ENCODE measurements at places on chromosomes 6 and 20.

GRCh38 chr6:24689964-24690363, 23.1 kb downstream of the ACOT13 start:
- no peak for DNase-seq

GRCh38 chr20:49751397-49751736, 37.7 kb upstream of the B4GALT5 start:
- DNase-seq: no peak

DNA sequence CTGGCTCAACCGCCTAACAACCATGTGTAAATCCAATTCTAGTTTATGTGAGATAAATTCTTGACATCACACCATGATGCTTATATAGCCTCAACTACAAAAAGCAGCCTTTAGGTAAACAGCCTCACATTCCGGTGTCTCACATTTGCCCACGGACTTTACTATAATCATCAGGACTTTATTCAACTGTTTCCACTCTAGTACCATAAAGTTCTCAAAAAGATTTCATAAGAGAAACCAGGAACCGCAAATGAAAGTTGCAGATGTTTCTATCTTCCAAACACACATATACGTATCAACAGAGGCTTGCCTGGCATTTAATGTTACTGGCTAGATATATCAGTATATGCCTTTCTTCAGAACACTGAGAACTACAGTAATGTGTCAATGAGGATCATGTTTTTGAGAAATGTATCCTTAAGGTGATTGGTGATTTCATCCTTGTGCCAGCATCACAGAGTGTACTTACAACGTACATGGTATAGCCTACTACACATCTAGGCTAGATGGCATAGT, 80.0 kb downstream of the EPB41L2 start:
- no peak for DNase-seq

- DNase-seq: no peak
Measured at GRCh38 chr20:8583566-8584043, 451.5 kb downstream of the PLCB1 start.

DNA sequence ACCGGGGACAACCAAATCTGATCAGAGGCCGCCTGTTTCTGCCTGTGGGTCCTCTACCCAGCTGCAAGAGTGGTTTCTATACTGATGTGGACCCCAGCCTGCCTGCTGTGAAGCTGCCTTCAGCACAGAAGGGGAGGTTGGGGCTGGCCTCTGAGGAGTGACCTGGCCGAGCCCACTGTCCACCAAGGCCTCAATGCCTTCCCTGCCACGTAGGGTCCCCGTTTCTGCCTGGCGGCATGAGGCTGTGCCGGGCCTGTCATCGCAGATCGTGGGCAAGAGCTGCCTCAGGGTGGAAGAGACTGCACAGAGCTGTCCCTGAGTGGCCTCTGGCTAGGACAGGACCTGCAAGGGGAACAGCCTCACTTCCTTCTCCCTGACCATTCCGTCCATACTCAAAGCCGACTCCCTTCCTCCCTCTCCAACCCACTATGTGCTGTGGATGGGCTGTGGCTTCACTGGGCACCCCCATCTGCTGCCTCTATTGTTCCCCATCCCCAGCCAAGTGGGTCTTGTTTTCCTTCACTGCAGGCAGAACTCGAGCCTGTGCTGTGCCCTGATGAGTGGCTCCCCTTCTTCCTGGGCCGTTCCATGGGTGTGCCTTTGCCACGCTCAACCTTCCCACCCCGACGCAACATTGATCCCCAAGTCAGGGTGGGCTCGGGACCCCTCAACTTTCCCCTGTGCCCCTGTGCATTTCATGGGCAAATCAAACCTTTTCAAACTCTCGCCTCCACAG, 60.3 kb downstream of the ERMARD start:
- no peak for DNase-seq

- no peak for DNase-seq
Measured at GRCh38 chr20:13930281-13930680, 60.1 kb downstream of the SEL1L2 start.

DNA sequence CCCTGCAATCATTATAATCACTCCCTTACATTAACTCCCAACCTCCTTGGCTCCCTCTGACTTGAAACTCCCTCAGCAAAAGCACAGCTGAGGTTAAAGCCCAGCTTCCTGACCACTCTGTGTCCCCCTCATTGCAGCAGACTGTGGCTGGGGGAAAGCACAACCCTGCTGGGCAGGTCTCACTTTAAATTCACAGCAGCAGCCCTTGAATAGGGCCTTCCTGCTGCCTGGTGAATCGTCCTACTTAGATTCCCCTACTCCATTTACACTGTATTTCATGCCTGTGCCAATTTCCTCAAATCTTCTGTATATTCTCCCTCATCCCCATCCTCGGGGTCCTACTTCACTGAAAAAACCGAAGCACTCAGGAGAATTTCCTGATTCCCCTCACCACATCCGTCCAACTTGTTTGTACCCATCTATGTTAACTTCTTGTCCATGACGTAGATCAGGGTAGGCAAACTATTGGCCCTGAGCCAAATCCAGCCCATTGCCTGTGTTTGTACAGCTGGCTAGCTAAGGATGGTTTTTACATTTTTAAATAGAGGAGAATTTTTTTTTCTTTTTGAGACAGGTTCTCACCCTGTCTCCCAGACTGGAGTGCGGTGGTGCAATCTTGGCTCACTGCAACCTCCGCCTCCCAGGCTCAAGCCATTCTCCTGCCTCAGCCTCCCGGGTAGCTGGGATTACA, 31.5 kb upstream of the GCM1 start:
- DNase-seq: peak; percentile 45

DNA sequence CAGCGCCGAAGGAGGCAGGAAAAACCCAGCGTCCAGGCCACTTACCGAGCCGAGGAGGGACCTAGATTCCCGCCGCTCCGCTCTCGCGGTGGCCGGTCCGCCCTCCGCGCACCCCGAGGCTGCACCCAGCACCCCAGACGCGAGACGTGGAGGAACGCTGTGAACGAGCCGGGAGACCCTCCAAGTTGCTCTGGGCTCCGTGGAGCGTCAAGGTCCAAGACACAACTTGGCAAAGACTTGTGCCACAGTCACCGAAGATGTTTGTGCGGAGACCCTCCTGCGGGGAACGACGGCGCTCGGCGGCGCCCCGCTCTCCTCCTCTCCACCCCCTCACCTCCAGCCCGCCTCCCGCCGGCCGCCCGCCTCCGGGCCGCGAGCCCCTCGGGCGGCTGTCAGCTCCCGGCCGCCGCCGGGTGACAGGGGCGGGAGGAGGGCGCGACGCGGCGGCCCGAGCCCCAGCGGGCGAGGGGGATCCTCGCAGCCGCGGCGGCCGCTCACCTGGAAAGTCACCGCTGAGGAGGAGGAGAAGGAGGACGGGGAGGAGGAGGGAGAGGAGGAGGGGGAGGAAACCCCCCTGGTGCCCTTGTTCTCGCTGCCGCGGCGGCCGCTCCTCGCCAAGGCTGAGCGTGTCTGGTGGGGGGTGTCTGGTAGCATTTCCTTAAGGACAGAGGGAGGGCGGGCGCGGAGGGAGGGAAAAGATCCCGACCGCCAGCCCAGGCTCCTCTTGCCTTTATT, 637 bp upstream of the HIVEP2 start:
- peak; percentile 61 for DNase-seq

DNA sequence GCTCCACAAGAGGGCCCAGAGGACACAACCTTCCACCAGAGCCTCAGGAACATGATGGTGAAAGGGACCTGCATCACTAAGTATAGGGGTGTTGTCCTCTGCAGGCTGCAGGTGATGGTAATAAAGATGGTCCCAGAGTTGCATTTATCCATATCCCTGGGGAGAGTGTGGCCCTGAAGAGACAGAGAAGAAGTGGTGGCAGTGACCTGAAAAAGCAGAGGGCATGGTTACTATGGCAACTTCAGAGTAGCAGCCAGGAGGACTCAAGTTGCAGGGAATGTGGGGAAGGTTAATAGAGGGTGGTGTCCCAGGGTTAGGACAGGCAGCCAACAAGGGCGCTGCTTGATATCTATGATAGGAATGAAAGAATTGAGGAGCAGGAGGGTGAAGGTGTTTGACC, 57.1 kb downstream of the HLA-A start:
- no peak for DNase-seq

DNA sequence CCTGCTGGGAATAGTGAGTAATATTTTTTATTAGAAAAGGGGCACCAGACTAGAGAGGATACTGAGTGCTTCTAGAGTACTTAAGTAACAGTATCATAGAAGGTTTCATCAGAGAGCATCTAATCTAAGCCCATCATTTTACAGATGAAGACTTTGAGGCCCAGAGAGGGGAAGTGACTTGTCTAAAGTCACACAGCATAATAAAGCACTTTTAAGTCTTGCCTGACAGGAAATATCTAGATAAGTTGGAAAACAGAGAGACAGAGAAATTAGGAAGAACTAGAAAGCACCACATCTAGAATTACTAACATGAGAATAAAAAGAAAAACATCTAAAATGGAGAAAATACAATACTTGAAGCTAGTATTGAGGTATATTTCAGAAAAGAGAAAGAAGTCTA, 6.0 kb downstream of the HLA-DMA start:
- no peak for DNase-seq

DNA sequence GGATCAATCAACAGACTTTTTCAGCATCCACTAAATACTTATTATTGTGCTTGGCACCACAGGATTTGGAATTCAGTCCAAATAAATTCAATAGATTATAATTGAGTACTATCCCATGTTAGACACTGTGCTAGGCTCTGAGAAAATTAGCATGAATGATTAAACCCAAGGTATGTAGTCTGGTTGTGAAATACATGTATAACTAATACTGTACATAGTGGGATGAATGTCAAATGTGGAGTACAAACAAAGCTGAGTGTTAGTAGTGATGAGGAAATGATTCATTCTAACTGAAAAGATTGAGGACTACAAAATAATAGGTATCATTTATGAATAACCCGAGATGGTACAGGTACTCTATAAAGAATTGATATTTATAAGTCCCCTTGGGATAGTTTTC, 111.9 kb upstream of the FLRT3 start:
- no peak for DNase-seq

- no peak for DNase-seq
Measured at GRCh38 chr20:6942266-6942665, 174.8 kb downstream of the BMP2 start.

DNA sequence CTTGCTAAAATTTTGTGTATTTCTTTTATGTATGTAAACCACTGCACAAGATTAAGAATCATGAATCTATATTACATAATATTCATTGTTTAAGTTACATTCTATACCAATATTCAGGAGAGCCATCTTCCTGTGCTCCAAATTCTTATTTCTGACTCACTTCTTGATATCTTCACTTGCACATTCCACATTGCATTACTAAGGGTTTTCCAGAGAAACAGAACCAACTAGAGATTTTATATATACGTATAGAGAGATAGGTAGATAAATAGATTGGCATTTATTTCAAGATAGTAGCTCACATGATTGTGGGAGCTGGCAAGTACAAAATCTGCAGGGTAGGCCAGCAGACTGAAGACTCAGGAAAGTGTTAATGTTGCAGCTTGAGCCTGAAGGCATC, 222.2 kb upstream of the PRSS16 start:
- no peak for DNase-seq

DNA sequence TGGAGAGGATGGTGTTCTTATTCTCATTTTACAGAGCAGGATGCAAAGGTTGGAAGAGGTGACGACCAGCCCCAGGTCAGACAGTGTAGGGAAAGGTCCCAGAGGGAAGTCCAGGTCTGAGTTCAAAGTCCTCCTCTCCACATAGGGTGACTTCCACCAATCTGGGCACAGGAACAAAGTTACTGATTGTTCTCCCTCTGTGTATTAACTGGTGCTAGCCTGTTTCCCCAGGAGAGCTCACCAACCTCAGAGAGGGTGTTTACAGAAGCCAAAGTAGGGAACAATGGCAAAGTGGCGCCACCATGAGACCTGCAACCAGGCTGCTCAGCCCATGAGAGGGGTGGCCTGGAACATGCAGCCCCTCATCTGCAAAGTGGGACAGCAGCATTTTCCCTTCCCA, 16.8 kb upstream of the SIRPB1 start:
- no peak for DNase-seq

DNA sequence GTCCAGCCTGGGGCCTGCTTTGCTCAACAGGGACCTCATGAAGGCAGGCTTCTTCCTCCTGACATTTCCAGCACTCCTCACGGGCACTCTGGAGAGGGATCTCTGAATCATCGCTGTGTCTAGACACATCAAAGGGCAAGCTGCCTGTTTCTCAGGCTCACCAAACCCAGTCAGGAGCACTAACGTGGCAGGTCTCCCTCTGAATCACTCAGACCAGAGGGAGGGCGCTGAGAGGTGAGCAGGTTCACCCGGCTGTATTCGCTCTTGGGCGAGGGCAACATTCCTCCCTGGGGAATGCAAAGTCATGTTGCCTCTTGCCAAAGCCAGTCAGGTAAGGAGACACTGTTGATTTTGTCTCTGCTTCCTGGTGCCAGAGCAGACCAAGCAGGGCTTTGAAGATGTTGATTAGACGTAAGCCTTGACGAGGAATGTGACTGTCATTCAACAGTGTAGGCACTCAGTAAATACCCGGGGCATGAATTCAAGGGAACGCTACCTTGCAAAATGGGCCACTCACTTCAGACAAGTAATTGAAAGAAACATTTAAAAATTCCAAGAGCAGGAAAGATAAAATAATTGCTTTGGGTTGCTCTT, 50.1 kb downstream of the CYP24A1 start:
- no peak for DNase-seq

DNA sequence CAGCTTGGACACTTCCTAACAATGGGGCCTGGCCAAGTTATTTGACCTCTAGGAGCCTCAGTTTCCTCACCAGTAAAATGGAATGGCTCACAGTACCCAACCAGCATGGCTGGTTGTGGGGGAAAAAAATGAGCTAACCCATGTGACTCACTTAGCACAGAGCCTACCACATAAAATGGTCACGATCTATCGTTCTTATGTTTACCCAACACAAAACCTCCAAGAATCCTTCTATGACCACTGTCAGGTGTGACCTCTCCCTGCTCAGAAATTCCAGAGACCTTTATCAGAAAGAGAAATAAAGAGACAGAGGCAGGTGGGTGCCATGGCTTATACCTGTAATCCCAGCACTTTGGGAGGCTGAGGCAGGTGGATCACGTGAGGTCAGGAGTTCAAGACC, 39.4 kb downstream of the BPIFB1 start:
- no peak for DNase-seq

- no peak for DNase-seq
Measured at GRCh38 chr20:37452236-37452635, 68.8 kb upstream of the NNAT start.

DNA sequence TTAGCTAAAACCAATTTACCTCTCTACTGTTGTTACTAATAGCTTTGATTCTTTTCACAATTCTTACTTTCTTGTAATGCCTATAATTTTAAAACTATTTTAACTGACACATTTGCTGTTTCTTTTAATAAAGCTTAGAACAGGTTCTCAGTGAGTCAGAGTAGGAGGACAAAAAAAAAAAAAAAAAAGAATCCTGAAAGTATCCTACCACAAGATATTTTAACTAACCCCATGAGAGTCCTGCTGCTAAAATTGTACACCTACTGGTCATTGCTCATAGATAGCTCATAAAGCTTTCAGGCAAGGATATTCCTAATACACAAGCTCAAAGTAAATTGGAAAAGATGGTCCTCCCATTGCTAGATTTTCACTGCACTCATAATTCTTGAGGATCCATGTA, 301.0 kb downstream of the CENPW start:
- no peak for DNase-seq

All from CD4-positive, alpha-beta T cell (primary cell).